A172 (cell line): ENCODE measurements at places on chromosomes 1 and 21. TPM values are rescaled to one million over a fixed set of nuclear protein-coding genes. Genes with fewer than 3 reads are reported as not detected.

- DNase-seq = no peak
Measured at GRCh38 chr1:248918131-248918530, 12.1 kb downstream of the PGBD2 start.

OMA1 gene
- total RNA-seq = 13.6 and 20.4 TPM in 2 replicates

- peak; percentile 85 for DNase-seq
Measured at GRCh38 chr1:169364948-169365347, 2.6 kb downstream of the NME7 start.

GRCh38 chr1:222454186-222454585 lies 93.7 kb downstream of the HHIPL2 start:
- DNase-seq = no peak

GRCh38 chr1:77565321-77565720 lies 117.1 kb downstream of the ZZZ3 start:
- DNase-seq = no peak
